Left hindlimb (tissue), 1 donor: ENCODE measurements at places on chromosomes 12 and 14.

GRCh38 chr14:35999294-35999693 lies 173.2 kb downstream of the BRMS1L start:
- no peak for DNase-seq

DNA sequence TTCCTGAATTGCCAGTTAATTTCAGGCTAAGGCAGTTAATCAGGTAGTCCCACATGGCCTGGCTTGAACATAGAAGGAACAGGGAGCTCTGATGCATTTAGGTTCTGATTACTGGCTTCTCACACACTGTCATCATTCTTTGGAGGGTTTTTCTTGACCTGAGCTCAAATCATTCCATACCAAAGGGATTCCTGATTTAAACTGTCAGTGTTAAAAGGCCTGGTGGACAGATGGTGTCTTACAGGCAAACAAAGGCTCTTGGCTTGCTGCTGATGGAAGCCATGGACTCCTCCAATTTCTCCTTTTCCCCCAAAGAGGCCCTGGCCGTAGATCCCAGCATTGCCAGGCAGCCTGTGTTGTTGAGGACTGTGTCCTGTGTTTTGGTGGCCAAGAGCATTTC lies 30.2 kb downstream of the CACNA1C start:
- no peak for DNase-seq

- no peak for DNase-seq
Observed at GRCh38 chr12:128871516-128871892, 18.2 kb downstream of the GLT1D1 start.

GRCh38 chr14:27587103-27587502 lies 989.3 kb upstream of the NOVA1 start:
- DNase-seq: no peak

GRCh38 chr12:121295746-121296617 lies 527 bp downstream of the CAMKK2 start:
- DNase-seq: peak; percentile 49

- DNase-seq: peak; percentile 33
Observed at GRCh38 chr14:64501411-64502171, 2.0 kb downstream of the ZBTB25 start.

- DNase-seq: no peak
Observed at GRCh38 chr14:24081739-24082211, 10.4 kb downstream of the CPNE6 start.

GRCh38 chr12:42756841-42757623 lies 167.5 kb upstream of the PRICKLE1 start:
- no peak for DNase-seq

DNA sequence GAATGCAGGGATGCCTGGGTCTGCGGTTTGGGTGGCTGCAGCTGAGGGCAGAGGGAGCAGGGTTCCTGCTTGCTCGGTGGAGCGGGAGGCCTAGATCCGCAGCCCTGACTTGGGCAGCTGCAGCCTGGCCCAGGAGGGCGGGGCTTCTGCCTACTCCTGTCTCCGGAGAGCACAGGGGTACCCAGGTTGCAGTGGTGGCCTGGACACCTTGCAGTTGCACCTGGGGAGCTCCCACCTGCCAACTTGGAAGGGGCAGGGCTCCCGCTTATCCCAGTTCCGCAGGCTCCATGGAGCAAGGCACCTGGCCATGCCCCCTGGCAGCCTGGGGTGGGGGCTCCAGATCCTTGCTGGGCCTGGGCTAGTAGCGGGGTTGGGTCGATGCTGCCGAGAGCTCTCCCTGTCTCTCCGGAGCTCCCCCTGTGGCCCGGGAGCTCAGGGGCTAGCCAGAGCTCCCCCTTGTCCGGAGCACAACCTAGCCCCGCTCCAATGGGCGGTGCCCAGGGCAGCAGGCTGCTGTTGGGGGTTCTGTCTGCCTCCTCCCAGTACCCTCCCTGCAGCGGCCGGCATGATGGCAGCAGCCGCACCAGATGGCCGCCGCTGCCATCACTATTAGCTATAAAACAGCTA lies 136.4 kb downstream of the PTPRR start:
- peak; percentile 27 for DNase-seq

- no peak for DNase-seq
Observed at GRCh38 chr12:3791256-3791874, 38.5 kb upstream of the CRACR2A start.

DNA sequence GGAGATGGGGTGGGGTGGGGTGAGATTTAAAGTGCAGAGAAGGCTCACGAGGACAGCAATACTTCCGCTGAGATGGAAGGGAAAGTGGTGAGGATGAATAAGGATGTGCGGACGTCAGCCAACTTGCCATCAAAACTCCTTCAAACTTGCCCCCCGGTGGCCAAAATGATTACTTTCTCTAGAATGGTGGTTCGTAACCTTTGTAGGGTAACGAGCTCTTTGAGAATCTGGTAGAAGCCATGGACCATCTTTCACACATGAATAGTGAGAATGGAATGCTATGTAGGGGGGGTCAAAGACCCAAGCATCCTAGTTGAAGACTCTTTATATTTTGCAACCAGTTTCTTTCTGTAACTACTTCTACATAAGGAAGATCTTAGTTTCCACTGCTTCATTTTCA lies 245.9 kb upstream of the DDHD1 start:
- DNase-seq: no peak

DNA sequence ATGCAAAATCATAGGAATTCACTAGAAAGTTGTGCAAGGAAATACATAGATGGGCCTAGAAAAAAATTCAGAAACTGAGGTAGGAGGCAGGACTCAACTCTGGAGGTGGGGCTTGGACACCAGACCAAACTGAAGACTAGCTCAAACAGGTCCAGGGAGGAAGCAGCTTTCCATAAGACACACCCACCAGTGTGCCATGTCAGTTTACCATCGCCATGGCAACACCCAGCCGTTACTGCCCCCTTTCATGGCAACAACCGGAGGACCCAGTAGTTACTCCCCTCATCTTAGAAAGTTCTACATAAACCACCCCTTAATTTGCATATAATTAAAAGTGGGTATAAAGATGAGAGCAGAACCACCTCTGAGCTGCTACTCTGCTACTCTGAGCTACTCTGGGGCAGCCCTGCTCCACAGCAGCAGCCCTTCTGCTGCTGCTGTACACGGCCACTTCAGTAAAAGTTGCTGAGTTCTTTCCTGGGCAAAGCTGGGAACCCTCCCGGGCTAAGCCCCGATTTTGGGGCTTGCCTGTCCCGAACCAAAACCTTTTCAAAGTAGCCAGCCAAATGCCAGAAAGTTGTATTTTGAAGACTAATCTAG lies 30.8 kb upstream of the NINJ2 start:
- no peak for DNase-seq

DNA sequence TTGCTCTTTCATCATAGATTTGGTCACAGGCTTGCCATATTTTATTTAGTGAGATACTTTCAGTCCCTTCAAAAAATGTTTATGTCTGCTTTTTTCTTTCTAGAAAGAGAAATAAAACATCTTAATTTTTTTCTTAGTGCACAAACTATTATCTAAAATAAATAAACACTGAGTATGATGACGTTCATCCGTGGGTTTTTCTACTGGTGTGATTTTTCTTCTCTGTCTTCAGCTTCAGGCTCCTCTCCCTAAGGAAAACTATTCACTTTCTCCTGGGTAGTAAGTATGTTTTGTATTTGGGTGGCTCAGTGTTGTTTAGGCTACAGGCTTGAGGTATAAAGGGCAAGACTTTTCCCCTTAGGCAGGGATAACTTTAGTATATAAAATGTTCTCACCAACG lies 154.7 kb downstream of the DACT1 start:
- DNase-seq: no peak

GRCh38 chr12:104006929-104007328 lies 41.3 kb downstream of the TDG start:
- DNase-seq: no peak

DNA sequence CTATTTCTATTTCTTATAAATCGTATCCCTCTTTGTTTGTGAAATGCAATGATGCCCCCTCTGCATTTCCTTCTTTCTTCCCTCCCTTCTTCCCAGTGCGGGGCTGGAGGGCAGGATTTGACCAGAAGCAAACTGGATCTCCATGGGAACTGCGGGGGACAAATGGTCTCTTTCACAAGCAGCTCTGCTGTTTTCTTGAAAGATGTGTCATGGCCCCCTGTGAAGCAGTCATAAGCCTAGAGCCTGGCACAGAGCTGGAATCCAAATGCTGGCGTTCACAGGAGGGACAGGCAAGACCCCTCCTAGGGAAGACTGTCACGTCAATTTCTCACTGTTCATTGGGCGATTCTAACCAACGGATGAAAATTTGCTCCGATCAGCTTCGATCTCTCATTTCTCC lies 203.5 kb upstream of the NOS1 start:
- no peak for DNase-seq

- DNase-seq: no peak
Observed at GRCh38 chr14:21771671-21772070, 98.1 kb upstream of the OR4E1 start.

DNA sequence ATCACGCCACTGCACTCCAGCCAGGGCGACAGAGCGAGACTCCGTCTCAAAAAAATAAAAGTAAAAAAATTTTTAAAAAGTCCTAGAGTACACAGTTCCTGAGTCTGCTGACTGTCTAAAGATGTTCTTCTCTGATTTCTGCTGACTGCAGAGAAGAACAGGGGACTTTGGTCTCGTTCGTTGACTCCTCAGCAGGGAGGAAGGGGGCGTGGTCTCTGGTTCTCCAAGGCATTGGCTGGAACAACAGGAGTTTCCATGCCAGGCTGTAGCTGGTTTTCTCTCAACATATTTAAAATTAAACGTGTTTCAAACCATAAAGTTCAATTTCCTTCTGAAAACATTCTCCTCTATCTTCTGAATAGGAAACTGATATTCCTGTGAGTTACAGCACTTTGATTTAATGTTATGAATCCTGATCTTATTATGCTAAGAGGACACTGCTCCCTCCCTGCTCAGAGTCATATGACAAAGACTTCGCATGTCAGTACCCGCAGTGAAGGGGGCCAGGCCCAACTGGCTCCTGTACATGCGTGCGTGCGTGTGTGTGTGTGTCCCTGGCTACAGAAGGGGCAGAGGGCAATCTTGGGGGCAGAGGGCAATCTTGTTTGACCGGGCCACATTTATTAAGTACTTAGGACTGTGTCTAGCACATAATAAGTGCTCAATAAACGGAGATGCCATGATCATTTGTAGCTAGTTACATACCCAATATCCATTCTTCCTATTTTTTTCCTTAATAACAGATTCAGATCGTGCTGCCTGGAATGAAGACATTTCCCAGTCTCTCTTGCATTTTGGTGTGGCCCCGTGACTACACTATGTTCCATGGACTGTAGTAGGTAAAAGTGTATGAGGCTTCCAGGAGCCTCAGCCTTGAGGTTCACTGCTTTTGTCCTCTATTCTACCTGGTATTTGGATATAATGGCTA lies 16.5 kb upstream of the HNF1A start:
- DNase-seq: no peak

- no peak for DNase-seq
Observed at GRCh38 chr12:131082290-131083194, 128.8 kb downstream of the ADGRD1 start.

DNA sequence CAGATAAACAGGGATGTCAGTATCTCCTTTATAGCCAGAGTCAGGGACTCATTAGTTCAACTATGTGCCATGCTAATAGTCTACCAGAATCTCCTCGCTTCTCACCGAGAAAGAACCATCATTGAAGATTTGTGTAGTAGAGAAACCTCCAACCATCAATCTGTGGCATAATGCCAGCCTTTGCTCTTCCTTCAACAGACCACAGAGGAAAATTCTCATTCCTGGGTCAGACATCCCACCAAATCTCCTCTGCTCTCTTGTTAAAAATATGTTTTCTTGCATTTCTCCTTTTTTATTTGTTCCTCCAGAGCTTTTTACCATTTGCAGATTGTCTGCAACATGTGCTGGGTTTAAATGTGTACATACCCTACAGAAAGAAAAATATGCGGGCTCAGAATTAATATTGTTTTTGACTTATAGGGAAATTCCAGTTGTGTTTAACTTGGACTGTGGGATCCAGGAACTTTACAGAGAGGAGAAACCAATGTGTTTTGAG lies 64.9 kb downstream of the LLPH start:
- DNase-seq: no peak

DNA sequence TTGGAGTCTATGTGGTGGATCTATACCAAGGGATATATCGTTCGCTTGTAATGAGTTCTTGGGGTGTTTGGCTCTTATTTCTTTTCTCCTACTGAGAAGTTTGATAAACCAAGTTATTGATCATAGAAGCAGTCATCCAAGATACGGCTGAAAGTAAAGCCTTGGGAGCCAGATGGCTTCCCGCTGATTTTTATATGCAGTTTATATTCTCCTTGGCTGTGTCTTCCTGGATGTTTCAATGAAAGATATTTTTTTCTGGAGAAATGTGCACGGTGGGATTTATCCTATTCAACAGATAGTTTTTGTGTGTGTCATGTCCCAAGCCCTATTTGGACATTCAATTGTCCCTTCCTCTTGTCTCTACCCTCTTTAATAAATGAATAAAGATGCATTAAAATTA lies 289.0 kb downstream of the ERC1 start:
- no peak for DNase-seq

GRCh38 chr12:121943926-121944325 lies 25.5 kb downstream of the CFAP251 start:
- DNase-seq: no peak

DNA sequence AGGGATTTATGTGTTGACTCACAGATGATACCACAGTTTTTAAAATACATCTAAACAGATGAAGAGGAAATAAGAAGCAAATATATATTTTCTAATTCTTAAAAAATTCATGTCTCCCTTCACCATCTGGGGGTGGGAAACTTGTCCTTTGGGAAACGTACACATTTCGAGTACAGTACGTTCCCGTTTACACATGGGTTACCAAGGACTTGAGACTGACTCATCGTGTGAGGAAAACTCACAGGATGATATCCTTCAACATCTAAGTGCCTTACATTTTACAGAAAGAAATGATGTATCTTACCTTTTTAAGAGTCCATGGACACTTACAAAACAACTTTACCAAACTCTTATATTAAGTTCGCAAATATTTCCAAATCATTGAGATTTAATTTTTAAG lies 16.0 kb upstream of the FBLN5 start:
- DNase-seq: no peak
